NCI-H2081 treated with DMSO at 0.1 percent for 48 hours (cell line): ENCODE measurements at places on chromosomes 3 and 15.

- DNase-seq, result no peak
Observed at GRCh38 chr3:73502609-73503583, 121.8 kb downstream of the PDZRN3 start.

GRCh38 chr3:184811663-184811998, 335 bp upstream of the VPS8 start:
- DNase-seq, result no peak

GRCh38 chr15:55937040-55937439, 56.4 kb downstream of the NEDD4 start:
- DNase-seq, result no peak

GRCh38 chr3:185880600-185880999, 55.8 kb upstream of the IGF2BP2 start:
- DNase-seq, result no peak

DNA sequence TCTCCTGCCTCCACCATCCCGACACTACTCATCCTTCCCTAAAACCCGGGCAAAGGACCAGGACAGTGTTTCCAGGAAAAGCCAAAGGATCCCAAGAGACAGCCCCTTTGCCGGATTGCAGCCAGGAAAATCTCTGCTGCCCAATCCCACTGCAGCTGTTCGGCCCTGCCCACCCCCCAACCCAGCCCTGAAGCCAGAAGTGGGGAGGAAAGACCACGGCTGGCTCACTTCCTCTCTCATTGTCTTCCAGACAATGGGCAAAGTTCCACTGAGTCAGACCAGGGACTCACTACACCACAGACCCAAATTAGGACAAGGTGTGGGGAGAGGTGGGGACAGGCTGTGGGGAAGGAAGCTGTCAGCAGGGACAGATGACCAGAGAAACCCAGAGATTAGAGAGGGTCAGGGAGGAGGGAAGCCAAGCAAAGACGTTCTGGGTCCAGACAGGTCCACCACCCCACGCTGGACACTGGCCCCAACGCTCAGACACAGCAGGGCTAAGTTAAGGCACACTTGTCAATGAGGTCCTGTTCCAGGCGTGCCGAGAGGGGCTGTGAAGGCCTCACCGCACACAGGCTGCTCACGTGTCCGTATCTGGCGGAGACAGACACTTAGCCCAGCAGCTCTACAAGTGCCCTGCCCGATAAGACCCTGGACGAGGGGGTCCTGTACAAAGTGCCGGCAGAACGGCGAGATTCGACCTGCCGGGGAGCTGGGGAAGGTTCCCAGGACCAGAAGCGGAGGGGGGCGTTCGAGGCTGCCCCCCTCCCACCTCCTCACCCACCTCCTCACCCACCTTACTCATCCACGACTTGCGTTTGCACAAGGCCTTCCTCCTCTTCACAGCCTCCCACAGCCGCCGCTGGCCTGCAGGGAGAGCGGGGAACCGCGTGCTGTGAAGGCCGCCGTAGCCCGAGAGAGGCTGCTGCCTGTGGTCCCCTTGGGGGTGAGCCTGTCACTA, 21.9 kb downstream of the TNK2 start:
- DNase-seq, result no peak

DNA sequence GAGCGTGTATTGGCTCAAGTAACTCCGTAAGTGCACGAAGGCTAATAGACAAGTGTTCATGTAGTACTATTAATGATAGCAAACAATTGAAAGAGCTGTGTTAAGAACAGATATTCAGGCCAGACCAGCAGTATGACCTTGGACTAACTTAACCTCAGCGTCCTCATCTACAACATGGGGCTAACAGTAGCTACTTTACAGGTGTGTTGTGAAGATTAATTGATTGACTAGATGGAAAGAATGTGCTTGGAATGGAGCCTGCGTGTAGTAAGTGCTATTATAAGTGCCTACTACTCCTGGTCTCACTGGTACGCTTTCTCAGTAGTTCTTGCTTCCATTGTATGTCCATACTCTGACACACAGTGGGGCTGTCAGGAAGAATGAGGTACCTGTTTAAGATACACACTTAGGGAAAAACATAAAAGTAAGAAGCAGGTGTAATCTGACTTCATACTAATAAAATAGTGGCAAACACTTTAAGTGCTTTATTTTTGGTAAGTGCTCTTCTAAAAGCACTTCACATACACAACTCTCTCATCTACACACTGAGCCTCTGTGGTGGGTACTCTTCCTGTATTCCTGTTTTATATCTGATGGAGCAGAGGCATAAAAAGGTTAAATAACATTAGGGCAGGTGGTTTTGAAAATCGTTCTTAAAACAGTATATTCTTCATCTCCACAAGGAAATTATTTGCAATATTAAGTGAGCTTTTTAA, 24.3 kb upstream of the FBXL22 start:
- DNase-seq, result no peak

DNA sequence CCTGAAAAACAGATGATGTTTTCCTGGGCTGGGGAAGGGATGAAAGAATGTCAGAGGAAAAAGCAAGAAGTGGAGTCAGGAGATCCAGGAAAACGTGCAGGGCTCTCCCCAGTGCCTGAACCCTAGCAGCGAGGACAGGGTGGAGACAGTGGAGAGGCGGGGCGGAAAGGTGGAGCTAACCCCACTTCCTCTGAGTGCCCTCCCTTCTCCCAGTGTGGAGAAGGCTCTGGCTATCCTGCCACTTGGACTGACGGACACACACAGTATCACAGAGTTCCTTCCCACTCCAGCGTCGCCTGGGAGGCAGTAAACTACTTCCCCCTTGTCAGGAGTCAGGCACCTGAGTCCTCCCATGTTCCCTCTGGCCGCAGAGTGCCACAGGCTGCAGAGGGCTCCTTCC, 125.3 kb upstream of the CHRNA7 start:
- no peak for DNase-seq

- DNase-seq, result no peak
Observed at GRCh38 chr3:31170932-31171670, 276.6 kb upstream of the GADL1 start.

DNA sequence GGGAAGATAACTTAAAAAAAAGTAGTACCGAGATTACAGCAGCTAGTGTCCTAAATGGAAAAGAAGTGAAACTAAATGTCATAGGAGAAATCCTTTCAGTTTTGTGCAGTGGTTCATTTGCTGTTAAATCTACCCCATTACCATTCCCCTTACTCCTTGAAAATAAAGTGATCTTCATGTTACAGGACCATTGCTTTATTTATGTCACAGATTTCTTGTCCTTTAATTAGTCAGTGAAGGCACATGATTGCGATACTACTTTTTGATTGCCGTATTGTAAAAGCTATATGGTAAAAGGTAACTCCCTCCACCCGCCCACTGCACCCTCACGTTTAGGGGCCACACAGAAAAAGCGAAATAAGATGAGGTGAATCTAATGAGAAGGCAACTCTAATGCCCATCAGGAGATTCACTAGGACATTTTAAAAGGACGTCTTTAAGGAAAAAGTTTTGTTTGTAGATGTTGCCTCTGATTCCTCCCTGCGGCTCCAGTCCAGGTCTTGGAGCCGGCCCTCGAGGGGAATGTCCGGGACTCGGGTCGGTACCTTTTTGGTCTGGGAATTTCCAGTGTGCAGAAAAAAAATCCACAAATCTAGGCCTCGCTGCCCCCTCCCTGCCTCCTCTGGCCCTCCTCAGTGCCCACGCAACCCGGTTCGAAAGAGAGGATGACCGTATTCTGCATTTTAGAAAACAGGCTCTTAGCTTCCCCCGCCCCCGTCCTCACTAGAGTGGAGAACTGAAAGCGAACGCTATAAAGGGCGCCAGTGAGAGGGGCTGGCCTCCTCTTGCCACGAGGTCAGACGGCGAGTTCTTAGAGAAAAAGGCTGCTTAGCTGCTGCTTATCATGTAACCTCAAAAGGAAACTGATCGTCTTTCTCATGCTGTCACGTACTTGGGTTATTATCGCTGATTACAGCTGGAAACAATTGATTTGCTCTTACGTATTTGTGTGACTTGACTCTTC, 21.8 kb upstream of the NFKBIZ start:
- DNase-seq, result no peak
